Renal pelvis (tissue), 12 donors: ENCODE measurements at places on chromosomes 11 and 22. TPM values are rescaled to one million over a fixed set of nuclear protein-coding genes. Genes with fewer than 3 reads are reported as not detected.
A peak's percentile ranks its signal among the peaks of the same experiment; 100 is the strongest.

DNA sequence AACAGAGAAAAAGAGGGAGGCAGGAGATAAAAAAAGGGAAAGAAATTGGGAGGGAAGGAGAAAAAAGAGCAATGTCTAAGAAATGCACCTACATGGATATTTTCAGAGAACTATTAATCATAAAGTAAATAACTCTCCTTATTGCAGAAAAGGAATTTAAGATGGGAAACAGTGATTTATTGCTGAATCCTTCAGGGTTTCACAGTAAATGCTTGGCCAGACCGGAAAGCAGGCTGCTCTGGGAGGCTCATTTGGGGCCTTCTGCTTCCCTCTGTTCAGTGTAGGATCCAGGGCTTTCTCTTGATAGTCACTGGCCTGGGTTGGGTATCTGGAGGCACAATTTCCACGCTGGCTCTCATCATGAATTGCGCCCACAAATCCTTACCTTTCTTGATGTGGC, 324.3 kb upstream of the SORL1-AS1 start:
- DNase-seq, result no peak

DNA sequence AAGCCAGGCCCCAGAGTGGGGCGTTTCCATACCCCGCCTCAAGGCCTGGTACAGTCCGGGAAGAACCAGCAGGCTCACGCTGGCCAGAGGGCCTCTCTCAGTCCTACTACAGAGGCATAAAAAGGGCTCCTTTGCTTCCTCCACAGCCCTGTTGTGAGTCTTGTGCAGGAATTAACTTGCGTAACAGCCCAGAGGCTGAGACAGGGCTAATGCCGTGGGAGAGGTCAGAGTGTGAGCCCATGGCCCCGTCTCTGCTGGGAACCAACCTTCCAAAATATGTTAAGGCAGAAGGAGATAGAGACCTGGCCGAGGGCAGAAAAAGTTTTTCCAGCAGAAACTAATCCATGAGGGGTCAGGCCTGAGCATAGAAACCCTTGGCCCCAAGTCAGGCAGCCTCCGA, 19.9 kb upstream of the TMEM184B start:
- DNase-seq, result no peak

GRCh38 chr11:69430566-69430965, 50.9 kb upstream of the LINC01488 start:
- no peak for DNase-seq

DNA sequence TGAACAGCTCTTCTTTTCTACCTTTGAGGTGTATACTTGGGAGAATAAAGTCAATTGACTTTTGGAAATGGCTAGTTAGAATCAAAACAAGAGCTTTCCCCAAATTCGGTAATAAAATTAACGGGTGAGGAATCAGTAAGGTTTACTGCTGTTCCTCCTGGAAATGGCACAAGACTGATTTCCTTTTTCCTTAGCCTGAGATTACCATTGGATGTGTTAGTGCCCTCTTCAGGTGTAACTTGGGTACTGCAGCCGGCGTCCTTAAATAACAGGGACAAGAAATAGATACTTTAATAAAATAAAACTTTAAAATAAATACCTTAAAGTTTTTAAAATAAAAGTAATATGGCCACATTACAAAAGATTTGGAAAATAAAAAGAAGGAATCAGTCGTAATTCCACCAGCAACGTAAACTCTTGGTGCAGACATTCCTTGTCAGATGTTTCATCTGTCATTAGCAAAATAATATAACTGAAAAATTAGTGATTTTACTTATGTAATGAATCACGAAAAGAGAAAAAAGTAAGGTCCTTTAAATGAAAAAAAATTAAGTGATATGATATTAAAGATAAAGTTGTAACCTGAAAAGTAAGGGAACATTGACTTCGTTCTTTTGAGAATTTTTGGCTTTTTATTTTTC, 29.7 kb downstream of the ZFTA start:
- peak; percentile 66 for DNase-seq

DNA sequence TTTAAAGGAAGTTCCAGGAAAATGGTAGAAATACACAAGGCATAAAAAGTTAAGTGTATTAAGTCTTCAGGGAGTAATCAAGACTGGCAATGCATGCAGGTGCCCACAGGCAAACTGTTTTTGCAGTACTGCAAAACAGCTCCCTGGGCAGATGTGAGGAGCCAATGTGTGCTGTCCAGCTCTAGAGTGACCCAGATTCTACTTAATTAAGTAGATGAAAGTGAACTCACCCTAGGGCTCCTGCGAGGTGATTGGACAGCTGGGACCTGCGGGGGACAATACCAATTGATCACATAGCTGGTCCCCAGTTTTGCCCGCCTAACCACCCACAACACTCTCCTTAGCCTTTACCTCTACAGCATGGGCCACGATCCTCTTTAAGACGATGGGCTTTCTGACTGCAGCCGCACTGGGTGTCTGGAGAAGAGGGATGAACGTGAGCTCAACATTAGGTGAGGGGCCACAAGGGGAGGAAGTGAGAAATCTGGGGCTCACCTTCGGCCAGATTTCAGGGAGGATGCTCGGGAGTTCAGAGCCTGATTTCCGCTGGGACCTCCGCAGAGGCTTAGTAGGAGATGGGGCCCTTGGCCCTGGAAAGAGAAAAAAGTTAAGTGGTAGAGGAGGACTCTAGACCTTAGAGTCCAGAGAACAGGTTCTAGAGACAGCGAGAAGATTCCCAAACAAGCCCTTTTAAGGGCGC, 556 bp downstream of the CDCA5 start:
- no peak for DNase-seq

DNA sequence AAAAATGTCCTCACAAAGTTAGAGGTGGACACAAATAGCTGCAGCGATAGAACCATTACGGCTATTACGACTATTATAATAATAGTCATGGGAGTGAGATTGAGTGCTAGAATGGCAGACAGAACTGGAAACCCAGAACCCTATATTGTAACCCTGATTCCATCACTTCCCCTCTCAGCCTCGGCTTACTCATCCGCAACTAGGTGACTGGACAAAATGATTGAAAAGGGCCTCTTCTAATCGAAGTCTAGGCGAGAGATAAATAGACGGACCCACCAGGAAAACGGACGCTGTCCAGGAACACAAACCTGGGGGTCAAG, 629 bp downstream of the PSMA1 start:
- no peak for DNase-seq

DNA sequence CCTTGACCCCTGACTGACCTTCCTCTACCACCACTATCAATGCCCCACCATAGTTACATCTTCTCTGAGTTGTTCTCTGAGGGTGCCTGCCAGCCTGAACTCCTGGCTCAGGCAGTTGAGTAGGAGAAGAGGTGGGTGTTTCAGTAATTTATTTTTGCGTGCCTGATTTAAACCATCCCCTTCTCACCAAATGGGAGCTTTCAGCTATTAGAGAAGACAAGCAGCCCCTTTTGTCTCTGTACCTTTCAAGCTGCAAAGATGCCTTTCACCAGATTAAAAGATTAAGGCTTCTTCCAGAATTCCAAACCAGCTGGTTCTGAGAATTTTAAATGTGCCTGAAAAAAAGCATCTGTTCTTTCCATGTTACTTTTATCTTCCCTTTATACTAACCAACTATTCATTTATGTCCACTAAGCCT, 223.8 kb downstream of the FAM76B start:
- DNase-seq, result peak; percentile 29

DNA sequence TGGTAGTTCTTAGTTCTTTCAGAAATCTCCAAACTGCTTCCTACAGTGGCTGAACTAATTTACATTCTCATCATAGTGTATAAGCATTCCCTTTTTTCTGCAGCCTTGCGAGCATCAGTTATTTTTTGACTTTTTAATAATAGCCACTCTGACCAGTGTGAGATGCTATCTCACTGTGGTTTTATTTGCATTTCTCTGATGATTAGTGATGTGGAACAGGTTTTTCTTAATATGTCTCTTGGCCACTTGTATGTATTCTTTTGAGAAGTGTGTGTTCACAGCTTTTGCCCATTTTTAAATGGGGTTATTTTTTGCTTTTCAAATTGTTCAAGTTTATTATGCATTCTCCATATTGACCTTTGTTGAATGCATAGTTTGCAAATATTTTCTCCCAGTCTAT, 459.3 kb downstream of the NTM start:
- no peak for DNase-seq

The GRAP2 gene
- polyA plus RNA-seq, result 1.5 TPM

The ASPHD2 gene
- 3.9 TPM for polyA plus RNA-seq

The CXCR5 gene
- not detected for polyA plus RNA-seq

The CCDC73 gene
- polyA plus RNA-seq, result 0.37 TPM

The OR52A1 gene
- polyA plus RNA-seq, result 0.04 TPM

The MMP13 gene
- not detected for polyA plus RNA-seq
